ENCODE measurements at places on chromosomes 13 and 19.

GRCh38 chr19:44718441-44719261, 19.7 kb downstream of the CEACAM16 start:
- DNase-seq: no peak

DNA sequence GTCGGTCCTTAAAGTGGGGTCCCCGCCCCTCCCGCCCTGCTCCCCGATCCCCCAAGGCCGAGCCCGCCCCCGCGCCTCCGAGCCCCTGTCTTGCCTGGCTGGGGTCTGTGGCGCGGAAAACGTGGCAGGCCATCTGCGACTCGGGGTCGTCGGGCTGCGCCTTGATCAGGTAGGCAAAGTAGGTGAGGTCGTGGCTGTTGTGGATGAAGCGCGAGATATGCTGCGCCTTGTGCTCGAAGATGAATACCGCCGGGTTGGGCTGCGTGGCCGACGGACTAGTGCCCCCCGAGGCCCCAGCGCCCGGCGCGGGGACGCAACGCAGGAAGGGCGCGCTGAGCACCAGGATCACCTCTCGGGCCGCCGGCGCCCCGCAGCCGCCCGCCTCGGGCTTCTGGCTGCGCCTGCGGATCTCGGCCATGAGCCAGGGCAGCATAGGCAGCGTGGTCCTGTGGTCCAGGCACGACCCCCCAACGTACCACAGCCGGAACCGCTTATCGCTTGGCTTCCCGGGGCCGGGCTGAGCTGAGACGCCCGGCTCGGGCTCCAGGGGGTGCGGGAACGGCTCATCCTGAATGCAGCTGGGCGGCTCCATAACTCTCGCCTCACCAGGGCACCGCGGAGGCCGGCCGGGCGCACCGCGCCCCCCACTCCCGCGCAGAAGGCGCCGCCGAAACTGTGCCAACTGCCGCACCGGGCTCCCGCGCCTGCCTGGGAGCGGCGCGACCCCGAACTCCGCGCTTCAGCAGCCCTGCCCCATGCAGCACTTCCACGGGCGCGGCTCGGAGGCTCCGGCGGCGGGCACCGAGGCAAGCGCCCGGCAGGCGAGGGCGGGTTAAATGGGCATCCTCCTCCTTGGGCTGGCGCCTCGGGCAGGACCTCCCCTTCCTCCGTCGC, 546 bp downstream of the TBC1D4 start:
- DNase-seq: peak; percentile 47

DNA sequence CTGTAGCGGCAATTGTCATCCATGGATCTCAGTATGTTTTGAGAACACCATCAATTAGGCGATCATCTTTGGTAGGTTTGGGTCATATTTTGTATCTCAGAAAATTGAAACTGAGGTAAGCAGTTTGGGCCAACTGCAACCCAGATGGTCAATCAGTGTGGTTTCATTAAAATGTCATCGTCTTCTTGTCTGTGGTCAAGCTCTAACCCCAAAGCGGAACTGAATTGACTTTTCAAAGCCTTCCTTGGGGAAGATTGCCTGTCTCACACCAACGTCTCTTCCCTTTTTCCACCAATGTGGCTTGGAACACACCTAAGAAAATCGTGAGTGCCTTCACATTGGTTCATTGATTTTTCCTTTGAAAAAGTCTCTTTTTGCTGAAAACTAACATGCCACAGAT, 56.3 kb upstream of the UBAC2 start:
- no peak for DNase-seq

DNA sequence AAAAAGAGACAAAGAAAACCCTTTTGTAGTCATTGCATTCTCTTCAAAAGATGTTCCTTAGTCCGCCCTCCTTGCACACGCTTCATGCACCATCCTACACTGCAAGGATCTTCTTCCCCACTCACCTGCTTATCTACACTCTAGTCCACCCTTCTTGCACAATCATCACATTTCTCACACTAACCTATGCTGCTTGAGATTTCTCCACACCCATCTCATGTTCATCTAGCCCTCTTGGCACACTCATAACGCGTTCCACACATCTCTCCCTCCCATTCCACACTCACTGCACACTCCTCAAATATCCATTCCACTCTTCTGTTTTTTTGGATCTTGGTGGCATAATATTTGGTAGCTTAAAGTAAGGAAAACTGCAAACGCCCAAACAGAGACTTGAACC, 22.3 kb upstream of the HNRNPUL1 start:
- DNase-seq: no peak

DNA sequence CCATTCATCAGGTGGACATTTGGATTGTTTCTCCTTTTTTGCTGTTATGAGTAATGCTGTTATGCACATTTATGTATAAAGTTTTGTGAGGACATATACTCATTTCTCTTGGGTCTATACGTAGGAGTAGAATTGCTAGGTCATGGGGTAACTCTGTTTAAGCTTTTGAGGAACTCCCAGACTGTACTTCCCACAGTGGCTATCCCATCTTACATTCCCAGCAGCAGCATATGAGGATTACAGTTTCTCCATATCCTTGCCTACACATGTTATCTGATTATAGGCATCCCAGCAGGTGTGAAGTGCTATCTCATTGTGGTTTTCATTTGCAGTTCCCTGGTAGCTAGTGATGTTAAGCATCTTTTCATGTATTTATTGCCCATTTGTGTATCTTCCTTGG, 5.9 kb downstream of the ZSCAN22 start:
- DNase-seq: no peak

DNA sequence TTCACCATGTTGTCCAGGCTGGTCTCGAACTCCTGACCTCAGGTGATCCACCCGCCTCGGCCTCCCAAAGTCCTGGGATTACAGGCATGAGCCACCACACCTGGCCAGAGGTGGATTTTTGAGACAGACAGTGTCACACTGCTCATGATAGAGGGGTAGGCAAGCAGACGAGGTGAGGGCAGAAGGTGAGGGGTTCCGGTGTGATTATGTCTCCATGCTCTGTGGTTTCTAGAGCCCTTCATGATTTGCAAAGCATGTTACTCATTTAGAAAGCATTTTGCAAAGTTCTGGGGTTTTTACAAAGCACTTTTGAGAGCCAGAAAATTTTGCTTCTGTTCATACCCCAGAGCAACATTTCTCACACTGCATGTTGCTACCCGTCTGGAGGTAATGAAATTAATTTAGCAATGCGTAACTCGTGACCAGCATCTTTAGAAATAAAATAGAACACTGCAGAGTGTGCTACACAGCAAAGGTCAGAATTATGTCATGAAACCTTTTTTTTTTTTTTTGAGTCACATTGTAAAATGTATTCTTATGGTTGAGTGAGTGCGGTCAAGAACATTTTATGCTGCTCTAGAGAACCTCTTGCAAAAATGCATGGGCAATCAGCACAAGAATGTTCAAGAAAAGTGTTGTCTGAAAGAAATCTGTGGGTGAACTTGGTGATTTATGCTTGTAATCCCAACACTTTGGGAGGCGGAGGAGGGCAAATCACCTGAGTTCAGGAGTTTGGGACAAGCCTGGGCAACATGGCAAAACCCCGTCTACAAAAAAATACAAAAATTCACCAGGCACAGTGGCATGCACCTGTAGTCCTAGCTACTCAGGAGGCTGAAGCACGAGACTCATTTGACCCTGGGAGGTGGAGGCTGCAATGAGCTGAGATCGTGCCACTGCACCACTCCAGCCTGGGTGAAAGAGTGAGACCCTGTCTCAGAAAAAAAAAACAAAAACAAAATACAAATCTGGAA, 58.0 kb downstream of the MAP4K1 start:
- peak; percentile 44 for DNase-seq

GRCh38 chr13:93060144-93060543, 166.5 kb upstream of the GPC6 start:
- no peak for DNase-seq

GRCh38 chr13:21389124-21389523, 70.0 kb downstream of the ZDHHC20 start:
- no peak for DNase-seq

DNA sequence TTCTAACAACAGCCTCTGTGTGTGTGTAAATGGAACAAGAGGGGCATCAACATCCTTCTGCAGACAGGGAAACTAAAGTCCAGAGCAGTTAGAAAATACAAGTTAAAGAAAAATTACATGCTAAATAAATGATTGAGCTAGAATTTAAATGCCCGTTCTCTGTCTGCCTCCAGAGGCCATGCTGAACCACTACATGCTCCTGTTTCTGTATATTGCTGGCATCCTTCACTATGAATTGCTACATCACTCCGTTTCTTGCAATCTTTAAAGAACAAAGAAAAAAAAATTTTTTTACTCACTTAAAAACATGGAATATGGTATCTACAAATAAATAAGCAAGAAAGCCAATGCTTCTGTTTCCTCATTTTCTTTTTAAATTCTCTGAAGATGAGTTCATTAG, 47.9 kb downstream of the DCT start:
- no peak for DNase-seq

GRCh38 chr13:99135591-99135990, 65.1 kb upstream of the UBAC2 start:
- no peak for DNase-seq

GRCh38 chr19:11373166-11373884, 1.1 kb upstream of the SWSAP1 start:
- no peak for DNase-seq

DNA sequence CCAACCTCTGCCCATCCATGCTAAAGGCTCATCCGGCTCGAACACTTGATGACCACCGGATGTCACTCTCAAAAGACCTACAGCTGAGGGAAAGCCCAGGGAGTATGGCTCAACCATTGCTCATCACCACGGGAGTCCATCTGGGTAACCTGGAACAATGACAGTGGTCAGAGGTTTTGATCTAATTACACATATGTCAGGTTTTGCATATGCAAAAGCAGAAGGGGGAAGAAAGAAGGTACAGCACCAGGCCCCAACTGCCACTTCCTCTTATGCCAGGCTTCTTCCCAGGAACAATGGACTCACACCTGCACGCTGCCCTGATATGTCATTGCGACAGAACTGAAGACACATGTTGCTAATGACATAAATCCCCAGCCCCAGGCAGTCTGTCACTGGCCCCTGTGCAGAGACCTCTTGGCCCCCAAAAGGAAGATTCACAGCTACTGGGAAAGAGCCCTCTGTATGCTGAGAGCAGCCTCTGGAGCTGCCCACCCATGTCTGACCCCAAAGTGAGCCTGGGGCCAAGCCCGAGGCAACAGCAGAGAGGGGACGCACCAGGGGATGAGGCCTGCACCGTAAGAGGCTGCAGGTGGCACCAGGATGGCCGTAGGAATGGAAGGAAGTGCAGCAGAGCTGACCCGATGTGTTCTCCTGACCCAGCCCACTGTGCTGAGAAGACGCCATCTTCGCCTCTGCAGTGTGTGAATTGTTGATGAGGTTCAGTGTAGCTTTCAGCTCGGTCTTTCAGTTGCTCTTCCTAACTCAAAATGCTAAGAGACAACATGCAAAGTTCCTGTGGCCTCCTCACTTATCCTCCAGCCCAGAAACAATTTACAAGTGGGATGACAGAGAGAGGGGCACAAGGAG, 26.3 kb downstream of the EPS15L1 start:
- no peak for DNase-seq

GRCh38 chr13:98582947-98583346, 6.0 kb upstream of the STK24 start:
- no peak for DNase-seq

- DNase-seq: no peak
Observed at GRCh38 chr19:35882114-35882832, 13.9 kb downstream of the APLP1 start.

DNA sequence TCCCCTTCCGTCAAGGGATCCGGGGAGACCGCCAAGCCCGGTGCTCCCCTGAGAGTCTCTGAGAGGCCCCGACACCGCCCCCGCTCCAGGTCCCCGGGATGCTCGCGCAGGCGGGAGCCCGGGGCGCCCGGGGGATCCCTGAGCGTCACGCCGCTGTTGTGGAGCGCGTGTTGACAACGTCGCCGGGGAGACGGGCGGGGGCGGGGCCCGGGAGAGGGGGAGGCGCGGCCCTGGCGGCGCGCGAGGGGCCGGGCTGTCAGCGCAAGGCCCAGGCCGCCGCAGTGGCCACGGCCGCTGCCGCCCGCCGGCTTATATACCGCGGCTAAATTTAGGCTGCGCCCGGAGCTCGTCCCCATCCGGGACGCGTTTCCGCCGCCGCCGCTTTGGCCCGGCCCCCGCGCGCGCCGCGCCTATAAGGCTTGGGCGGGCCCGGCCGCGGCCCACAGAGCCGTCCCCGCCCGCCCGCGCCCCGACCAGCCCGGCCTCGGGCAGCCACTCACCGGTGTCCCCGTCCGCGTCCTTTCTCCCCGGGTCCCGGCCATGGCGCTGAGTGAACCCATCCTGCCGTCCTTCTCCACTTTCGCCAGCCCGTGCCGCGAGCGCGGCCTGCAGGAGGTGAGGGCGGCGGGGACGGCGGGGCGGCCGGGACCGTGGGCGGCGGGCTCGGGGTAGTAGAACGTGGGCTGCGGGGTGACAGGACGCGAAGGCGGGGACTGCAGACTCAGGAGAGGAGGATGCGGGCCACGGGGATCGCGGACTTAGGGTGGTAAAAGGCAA, at the start of gene KLF2:
TSS of gene KLF2 (plus strand) at position 443 of the 777 bp plus-strand sequence. CDS start at position 541, 98 bp downstream.
- peak; percentile 83 for DNase-seq

GRCh38 chr13:45787346-45787745, 64.2 kb downstream of the SIAH3 start:
- no peak for DNase-seq
